ENCODE measurements at places on chromosomes 7 and 10.

- no peak for DNase-seq
These were observed 2.7 kb downstream of the WASL start for GRCh38 chr7:123746055-123746454.

DNA sequence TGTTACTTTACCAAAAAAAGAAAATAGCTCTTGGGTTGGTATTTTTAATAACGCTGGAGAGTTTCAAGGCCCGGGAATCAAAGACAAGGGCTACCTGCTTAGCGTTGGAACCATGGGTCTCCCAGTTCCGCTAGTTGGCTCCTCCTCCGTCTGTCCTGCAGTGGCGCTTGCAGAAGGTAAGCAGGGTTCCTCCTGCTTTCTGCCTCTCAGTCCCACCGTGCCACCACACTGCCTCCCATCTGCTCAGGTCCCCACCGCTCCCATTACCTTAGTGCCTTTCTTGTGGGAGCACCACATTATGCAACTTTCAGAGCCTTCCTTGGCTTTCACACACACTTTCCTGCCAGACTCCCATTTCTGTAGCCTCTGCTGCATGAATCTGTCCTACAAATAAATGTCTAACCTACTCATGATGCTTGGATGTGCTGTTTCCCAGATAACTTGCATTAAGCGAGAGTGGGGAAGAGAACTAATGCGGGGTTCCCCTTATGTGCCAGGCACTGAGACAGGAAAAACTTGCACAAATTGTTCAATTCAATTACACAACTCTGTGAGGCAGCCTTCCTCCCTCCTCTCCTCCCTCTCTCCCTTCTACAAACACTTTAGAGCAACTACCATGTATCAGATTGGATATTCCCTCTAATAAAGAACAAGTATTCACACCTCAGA, 124.5 kb downstream of the AOAH start:
- DNase-seq: no peak

GRCh38 chr7:116436305-116436826, 63.2 kb upstream of the CAV2 start:
- no peak for DNase-seq

GRCh38 chr10:102384053-102384452, 11.5 kb upstream of the NFKB2 start:
- DNase-seq: no peak

DNA sequence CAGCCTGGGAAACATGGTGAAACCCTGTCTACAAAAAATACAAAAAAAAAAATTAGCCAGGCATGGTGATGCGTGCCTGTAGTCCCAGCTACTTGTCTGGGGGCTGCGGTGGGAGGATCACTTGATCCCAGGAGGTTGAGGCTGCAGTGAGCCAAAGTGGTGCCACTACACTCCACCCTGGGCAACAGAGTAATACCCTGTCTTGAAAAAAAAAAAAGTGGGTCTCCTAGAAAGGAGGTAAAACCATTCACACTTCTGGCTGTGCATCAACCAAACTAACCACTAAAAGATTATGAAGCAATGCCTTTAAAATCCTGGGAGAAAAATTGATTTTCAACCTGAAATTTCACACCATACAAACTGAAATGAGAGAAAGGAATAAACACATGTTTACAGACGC, 35.4 kb upstream of the C10orf71 start:
- DNase-seq: no peak
